GM13976 (cell line): ENCODE measurements at places on chromosomes 11 and 22.

DNA sequence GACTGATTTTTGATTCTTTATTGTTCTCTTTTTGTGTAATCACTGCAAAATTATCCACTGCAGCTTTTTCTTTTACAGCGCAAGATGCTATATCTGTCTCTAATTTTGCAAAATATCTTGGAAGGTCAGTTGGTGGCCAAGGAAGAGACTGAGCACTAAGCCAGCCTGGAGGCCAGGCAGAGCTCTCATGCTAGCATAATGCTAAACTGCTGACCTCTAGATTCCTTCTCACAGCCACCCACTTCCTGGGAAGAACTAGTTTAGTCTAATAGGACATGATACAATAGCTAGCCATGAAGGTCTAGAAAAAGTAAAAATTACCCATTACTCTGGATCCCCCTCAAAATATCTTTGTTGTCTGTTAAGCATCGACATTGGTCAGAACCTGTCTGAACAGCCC, 227.2 kb upstream of the ARHGAP20 start:
- DNase-seq = no peak

DNA sequence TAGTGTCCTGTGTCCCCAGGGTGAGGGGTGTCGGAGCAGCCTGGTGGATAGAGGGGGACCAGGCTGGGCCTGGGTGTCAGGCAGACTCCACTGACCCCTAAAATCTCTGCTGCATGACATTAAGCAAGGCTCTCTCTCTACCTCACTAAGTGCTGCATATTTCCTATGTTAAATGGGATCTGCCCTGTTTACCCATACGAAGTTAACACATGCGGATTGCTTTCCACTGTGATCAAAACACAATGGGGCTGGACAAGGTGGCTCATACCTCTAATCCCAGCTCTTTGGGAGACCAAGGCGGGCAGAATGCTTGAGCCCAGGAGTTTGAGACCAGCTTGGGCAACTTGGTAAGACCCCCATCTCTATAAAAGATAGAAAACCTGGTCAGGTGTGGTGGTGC, 426.2 kb downstream of the MIAT start:
- DNase-seq = no peak

DNA sequence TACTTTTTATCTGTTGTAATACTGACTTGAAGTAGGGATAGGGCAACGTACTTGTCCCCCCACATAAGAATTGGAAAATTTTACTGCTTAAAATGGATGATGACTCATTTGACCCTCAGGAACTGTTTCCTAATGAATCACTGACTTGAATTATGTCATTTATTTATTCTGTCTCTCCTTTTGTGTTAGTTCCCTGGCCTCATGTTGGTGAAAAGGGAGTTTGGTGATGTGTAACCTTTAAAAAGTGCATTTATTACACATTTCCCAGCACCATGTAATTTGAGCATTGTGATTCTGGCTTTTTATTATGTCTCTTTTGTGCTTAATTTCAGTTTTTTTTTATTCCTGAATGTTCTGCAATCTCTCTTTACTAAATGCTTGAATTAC, 20.3 kb upstream of the PGM2L1 start:
- no peak for DNase-seq

- DNase-seq = peak; percentile 64
Observed at GRCh38 chr22:22855617-22856308, 31.9 kb upstream of the IGLL5 start.

- no peak for DNase-seq
Observed at GRCh38 chr11:77037057-77037456, 2.9 kb downstream of the B3GNT6 start.

- DNase-seq = no peak
Observed at GRCh38 chr11:17548444-17548843, 1.4 kb downstream of the OTOG start.

- DNase-seq = no peak
Observed at GRCh38 chr22:45006964-45007390, 2.8 kb downstream of the PHF21B start.

DNA sequence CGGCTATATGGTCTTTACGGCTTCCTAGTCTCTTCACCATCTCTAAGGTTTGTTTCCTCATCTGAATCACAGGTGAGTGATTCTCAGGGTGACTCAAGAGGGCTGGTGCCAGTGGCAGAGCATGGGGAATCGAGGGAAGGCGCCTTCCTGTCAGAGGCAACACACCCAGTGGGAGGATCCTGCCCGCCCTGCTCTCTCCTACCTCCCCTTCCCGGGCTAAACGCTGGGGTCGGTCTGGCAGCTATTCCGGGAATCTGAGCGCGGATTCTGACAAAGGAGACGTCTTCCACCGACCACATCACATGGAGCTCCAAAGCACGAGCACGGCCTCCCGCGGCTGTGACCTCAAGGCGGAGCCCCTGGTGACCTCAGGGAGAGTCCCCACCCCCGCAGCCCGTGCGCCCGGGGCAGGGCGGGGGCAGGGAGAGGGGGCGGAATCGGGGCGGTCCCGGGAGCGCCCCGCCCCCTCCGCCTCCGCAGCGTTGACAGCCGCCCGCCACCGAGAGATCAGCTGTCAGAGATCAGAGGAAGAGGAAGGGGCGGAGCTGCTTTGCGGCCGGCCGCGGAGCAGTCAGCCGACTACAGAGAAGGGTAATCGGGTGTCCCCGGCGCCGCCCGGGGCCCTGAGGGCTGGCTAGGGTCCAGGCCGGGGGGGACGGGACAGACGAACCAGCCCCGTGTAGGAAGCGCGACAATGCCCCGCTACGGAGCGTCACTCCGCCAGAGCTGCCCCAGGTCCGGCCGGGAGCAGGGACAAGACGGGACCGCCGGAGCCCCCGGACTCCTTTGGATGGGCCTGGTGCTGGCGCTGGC, at the start of gene SMPD1:
TSS of gene SMPD1 (plus strand) at position 570 of the 813 bp plus-strand sequence. CDS start at position 695, 125 bp downstream.
- peak; percentile 98 for DNase-seq

- no peak for DNase-seq
Observed at GRCh38 chr11:72338741-72339140, 94.8 kb upstream of the PHOX2A start.
